ENCODE measurements at places on chromosomes 6 and 20.
A peak's percentile ranks its signal among the peaks of the same experiment; 100 is the strongest.

- no peak for DNase-seq
Measured at GRCh38 chr6:54248994-54249393, 59.2 kb upstream of the TINAG start.

DNA sequence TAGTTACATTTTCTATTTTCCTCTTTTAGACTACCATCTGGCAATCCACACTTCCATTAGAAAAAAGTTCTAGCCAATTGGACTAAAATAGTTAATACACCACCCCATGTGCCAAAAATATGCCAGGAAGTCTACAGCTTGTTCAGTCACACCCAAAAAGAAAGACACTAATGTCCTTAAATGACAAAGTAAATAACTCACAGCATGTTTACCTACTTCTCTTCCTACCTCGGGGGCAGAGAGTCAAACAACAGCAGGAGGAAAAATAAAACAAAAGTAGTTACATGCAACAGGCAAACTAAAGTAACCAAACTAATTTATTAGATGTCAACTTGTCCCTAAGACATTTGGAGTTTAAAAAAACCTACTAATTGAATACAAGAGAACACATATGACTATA, 57.0 kb downstream of the UBE3D start:
- DNase-seq: no peak

- no peak for DNase-seq
Measured at GRCh38 chr20:63150911-63151531, 64.9 kb downstream of the YTHDF1 start.

DNA sequence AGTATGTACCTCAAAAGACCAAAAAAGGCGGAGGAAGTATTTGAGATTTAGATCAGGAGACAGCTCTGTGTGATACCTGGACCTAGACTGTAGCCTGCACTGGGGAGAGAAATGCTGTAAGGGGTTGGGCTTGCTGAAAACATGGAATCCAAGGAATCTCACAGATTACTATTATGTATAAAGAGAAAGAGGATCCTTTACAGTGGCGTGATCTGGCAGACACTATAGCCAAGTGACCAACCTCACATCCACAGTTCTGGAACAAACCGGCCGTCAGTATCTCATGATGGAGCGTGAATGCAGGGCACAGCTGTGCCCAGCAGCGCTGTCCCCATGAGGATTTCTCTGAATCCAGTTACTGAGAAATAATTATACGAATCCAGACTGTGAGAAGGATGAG, 12.3 kb downstream of the DDX27 start:
- DNase-seq: no peak

GRCh38 chr6:27812805-27813492, 99.2 kb downstream of the OR2B2 start:
- DNase-seq: no peak

DNA sequence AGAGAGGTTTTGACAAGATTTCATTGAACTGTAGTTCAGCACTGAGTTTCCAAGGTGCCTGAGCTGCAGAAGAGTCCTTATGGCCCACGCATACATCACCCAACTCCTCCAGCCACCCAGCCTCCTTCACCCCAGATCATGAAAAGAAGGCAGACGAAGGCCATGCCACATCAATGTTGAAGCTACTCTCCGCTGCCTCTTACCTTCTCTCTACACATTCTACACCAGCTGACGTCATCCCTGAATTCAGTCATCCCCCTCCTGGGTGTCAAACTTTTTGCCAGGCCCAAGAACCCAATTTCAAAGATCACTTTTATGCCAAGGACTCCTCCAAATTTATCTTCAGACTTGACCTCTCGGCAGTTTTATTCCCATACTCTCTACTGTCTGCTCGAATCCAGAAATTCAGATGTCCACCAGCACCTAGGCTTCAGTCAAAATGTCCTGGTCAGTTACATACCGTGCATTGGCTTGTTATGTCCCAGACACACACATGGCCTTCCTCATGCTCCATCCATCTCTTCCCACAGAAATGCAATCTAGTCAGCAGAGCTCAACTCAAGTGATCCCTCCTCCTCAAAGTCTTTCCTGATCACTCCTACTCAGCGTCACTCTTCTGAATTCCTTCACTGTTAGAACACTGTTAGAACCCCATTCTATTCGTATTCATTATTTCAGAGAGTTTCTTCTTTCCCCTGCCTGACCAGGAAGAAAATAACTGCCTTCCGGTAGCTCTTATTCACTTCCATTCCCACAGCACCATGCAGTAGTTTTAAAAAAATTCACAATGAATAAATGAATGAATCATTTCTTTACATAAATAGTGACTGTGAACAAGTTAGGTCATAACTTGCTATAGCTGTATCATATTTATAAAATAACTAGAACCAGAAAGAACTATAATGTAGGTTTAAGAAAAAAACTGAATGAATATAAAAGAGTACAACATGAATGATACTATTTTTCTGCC, 11.5 kb downstream of the ATXN1 start:
- no peak for DNase-seq

DNA sequence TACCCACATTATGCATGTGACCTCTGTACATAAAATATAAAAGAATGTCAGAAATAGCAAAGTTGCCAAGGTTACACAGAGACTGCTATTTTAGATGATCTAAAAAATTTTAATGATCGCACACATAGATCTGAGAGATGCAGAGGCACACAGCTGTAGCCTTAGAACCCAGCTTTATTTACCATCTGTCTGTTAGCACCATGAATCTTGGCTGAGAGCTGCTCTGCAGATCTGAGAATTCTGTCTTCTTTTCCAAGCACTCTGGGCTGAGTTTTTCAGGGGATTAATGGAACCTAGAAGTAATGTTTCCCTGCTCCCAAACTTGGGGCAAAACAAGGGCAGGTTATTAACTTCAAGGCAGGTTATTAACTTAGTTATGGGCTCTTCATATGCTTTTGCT, 248.7 kb upstream of the JAG1 start:
- DNase-seq: no peak

- DNase-seq: peak; percentile 42
Measured at GRCh38 chr20:21099751-21100577, 6.2 kb downstream of the LINC00237 start.

GRCh38 chr6:142112451-142113061, 20.2 kb upstream of the GJE1 start:
- peak; percentile 62 for DNase-seq

DNA sequence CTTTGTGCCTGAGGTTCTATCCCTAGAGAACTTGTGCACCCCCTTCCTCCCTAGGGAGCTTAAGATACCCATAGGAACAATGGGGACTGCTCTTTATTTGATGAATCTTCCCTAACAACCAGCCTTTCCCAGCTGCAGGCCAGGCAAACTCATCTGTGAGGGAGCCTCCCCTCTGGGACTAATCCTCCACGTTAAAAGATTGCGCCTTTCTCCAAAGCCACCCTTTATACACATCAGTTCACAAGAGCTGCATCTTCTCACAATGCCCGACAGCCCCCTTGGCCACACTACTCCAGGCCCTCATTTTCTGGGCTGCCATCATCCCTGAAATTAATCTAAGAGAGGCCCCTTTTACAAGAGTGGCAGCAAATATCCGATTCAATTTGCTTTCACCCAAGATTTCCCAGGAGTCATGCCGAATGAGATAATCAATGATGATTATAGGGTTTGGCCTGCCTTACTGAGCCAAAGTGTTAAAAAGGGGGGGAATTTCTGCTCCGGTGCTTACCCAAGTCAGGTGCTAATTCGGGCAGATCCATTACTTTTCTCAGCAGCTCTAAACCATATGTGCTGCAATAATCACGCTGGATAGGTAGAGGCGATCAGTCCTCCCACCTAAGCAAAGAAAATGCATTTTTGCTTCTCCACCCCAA, 336.5 kb downstream of the KIF16B start:
- DNase-seq: no peak

GRCh38 chr6:134826889-134827737, 122.8 kb downstream of the ALDH8A1 start:
- DNase-seq: no peak

Measured in naive thymus-derived CD8-positive, alpha-beta T cell (primary cell).